ENCODE measurements at places on chromosomes 7 and 10.

- DNase-seq, result no peak
These were observed 94.3 kb upstream of the SDK1 start for GRCh38 chr7:3206771-3207191.

- no peak for DNase-seq
These were observed 163.2 kb downstream of the ADAM12 start for GRCh38 chr10:126224967-126225671.

DNA sequence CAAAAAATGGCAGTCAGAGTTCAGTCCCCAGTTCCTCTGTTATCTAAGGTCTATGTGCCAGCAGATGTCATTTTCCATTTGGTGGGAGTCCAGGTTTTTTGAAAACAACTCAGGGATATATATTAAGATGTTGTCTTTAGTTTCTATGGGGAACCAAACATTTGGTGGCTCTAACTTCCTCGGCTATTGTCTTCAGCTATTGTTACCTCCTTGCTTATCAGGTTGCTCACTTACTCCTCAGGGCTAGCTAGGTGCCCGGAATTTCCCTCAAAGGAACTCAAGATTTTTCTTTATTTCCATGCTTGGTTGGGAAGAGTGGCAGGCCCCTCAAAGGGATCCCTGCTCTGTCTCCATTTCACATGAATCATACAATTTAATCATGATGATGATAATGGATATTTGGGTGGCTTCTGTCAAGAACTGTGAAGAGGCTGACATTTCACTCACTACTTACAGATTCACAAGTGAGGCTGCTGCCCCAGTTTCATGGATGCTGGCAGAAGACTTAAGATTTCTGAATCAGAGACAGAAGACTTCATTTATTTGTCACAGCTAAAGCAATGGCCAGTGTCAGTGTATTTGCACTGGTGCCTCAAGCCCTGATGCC lies 182.8 kb downstream of the PKD1L1 start:
- no peak for DNase-seq

DNA sequence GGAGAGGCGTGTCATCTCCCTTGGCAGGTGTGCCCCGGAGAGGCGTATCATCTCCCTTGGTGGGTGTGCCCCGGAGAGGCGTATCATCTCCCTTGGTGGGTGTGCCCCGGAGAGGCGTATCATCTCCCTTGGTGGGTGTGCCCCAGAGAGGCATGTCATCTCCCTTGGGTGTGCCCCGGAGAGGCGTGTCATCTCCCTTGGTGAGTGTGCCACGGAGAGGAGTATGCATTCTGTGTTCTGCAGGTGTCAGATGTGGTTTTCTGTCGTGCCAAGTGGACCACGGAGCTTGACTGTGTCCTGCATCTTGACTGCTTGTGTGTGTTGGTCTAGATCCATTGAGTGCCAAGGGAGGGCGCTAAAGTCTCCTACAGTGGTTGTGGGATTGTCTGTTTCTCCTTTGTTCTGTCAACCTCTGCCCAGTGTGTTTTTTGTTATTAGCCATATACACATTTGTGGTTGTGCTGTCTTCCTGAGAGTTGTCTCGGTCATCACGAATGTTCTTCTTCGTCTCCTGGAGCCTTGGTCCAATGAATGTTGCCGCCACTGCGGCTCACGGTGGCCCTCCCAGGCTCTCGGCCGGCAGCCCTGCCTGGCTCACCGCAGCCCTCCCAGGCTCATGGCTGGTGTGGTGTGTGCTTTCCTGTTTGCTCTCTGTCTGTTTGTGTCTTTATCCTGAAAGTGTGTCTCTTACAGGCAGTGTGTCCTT lies 96.8 kb downstream of the INPP5A start:
- DNase-seq, result no peak

- DNase-seq, result no peak
These were observed 80.9 kb downstream of the DIP2C start for GRCh38 chr10:608331-609261.

GRCh38 chr7:106175507-106175906 lies 63.4 kb upstream of the SYPL1 start:
- no peak for DNase-seq

DNA sequence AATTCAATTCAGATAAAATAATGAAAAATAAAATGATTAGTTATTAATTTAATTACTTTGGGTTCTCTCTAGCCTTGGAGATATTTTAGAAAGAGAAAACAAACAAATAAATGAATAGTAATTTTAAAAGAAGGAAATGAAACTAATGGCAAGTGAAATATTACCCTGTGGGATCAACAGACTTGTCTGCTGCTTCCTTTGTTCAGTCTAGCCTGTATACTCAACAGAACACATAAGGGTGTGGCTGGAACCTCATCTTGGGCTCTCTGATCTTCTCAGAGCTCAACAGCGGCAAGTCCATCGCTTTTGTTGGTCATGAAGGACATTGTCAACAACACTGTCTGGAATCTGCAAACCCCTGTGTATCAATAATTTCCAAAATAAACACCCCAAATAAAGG lies 904.9 kb downstream of the IPMK start:
- no peak for DNase-seq
